ENCODE measurements at places on chromosomes 7 and 10. TPM values are rescaled to one million over a fixed set of nuclear protein-coding genes. Genes with fewer than 3 reads are reported as not detected.

GRCh38 chr7:41217306-41217705, 485.6 kb downstream of the INHBA start:
- no peak for DNase-seq

- DNase-seq, result no peak
Observed at GRCh38 chr10:104371753-104372152, 18.1 kb downstream of the CFAP58 start.

GHRHR gene
- total RNA-seq, result not detected

DNA sequence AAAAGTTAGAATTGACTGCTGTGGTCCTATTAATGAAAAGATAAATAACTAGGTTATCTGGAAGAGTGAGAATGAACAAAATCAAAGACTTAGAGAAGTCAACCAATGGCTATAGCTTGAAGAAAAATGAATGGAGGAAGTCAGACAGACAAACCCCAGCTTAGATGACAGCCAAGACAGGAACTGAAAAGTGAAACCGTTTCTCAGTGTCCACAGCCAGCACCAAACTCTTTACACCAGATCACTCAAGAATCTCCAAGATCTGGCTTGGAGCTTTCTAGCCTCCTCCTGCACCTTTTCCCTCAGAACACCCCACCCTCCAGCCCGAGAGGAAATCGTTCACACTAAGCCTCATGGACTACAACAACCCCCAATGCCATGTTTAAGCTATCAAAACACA, 167.0 kb downstream of the SFMBT2 start:
- DNase-seq, result no peak

ANKMY2 gene
- total RNA-seq, result 29.2 TPM

Data from myocyte (in vitro differentiated cells).